ENCODE measurements at places on chromosomes 11 and 22.
A peak's percentile ranks its signal among the peaks of the same experiment; 100 is the strongest.

- DNase-seq, result peak; percentile 83
Measured at GRCh38 chr22:50306753-50307749, at the start of gene PLXNB2. PLXNB2 (minus strand) TSS chr22:50307646; CDS start chr22:50290584, 17,062 bp downstream.

GRCh38 chr11:62854013-62854824, 14.8 kb upstream of the WDR74 start:
- no peak for DNase-seq

GRCh38 chr11:12439615-12440014, 62.2 kb downstream of the PARVA start:
- no peak for DNase-seq

DNA sequence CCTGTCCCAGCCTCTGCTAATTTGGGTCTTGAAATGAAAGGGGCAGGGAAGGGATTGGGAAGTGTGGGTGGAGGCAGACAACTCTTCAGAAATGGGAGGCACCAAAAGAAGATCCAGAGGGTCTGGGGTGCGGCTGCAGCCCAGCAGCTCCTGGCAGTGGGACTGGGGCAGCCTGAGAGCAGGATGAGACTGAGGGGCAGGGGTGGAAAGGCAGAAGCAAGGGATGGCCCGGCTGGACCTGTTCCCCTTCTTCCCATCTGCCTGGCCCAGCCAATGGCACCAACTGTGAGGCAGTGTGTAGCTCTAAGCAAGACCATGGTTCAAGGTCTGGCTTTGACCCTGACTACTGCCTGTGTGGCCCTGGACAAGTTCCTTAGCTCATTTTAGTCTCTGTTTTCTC, 160.4 kb downstream of the ENTHD1 start:
- no peak for DNase-seq

DNA sequence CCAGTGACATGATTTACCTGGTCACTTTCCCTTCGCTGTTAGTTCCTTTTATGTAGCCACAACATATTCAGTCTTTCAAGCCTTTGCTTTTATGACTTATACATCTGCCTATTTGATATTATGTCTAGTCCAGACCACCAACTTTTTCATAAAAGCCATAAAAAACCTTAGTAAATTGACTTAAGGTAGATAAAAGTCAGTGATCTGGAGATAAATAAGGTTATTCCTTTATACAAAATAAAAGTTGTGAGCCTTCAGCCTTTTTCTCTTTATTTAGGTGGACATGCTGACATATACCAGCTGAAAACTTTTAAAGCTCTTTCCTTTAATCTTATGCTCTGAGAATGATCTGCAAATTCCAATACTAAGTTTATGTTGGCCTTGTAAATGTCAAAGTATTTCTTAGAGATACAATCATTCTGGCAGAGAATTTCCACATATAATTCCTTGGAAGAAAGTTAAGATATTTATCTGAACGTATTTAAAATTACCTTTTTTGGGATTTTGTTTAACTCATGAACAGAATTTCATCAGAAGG, 690.4 kb upstream of the CHORDC1 start:
- no peak for DNase-seq

DNA sequence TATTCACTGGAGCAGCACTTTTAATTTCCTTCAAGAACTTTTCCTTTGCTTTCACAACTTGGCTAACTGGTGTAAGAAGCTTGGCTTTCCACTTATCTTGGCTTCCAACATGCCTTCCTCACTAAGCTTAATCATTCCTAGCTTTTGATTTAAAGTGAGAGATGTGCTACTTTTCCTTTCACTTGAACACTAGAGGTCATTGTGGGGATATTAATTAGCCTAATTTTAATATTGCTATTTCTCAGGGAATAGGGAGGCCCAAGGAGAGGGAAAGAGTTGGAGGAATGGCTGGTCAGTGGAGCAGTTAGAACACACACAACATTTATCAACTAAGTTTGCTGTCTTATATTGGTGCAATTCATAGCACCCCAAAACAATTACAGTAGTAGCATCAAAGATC, 24.6 kb upstream of the CCDC90B start:
- DNase-seq, result no peak

- no peak for DNase-seq
Measured at GRCh38 chr11:31814176-31814868, 3.2 kb upstream of the PAX6 start.

GRCh38 chr11:129894278-129895125, 876 bp downstream of the NFRKB start:
- DNase-seq, result peak; percentile 49

GRCh38 chr11:44424841-44425240, 114.9 kb upstream of the ALX4 start:
- no peak for DNase-seq

- DNase-seq, result no peak
Measured at GRCh38 chr11:122627745-122628144, 27.8 kb upstream of the UBASH3B start.

DNA sequence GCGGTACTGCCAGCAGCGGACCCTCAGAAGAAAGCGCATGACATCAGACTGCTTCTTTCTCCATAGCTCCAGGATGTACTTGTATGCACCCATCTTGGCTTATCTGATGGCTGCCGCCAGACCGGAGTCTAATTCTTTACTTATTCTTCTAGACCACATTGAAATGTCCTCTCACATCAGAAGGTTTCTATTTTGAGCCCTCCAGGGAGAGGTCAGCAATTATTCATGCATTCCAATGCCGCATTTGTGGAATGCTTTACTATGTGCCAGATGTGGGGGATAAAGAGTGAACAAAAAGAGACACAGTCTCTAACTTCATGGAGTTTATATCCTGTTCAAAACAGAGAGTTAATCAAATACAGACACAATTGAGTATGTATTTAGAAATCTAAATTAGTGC, 230.1 kb downstream of the MIAT start:
- DNase-seq, result no peak

DNA sequence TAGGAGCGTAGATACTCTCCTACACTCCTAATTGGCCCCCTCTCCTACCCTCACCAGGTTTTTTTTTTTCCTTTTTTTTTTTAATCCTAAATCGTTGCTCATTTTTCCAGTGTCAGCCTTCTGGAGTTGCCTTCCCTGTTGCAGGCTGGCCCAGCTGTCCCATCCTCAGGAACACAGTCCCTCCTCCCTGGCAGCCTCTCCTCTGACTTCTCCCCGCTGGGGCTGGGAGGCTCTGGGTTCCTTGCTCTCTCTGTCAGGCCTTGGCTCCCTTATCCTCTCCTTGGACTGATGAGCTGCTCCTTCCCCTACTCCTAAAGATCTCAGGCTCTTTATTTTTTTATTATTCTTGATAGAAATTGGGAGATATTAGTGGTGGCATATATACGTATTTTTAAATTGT, 62.2 kb downstream of the PKNOX2 start:
- DNase-seq, result no peak

- peak; percentile 13 for DNase-seq
Measured at GRCh38 chr11:130370845-130371590, 56.3 kb upstream of the ZBTB44 start.

DNA sequence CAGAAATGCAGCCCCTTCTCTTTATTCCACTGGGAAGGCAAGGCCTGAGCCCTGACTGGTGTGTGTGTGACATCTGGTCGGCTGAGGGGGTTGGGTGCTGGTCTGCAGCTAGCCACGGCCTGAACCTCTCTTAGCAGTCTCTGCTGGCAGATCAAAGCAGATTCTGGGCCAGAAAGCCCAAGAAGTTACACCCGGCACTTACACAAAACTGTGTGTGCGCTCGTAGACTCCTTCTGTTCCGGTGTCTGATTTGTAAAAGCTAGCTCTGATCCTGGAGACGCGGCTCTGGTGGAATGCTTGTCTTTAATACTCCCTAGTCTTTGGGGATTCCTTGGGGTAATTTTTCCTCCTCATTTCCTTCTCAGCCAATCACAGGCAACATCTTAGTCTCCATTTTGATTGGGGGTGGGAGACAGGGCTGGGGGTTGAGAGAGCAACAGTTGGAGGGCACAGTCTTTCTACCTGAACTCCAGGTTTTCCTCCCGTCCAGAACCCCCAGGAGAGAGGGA, 5.5 kb downstream of the PKNOX2 start:
- no peak for DNase-seq

GRCh38 chr11:32939046-32939445, 46.4 kb downstream of the QSER1 start:
- DNase-seq, result no peak

GRCh38 chr11:46421257-46421880, 29.8 kb upstream of the CHRM4 start:
- DNase-seq, result no peak

DNA sequence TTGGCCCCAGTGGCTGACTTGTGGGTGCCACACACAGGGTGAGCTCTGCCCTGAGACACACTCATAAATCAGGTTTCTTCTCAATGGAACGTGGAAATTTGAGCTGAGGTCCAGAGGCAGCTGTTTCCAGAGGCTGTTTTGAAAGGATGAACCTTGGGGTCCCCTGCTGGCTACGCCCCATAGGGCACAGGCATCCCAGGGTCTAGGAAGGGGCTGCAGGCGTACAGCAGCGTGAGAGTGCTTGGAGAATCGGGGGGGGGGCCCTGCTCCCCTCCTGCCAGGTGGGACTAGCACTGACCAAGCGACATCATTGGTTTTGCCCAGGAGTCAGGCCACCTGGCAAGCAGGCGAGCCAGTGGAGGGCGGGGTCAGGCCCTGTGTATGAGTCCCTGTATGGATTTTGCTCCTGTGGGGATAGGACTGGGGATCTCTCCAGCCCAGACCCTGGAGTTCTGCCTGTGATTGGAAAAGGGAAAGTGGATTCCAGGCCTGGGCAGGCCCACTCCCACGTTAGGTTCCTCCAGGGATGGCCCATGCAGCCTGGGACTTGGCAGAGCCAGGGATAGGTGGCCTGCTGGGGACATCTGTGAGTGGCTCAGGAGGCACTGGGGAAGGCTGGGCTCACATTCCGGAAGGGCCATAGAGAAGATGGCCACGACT, 61.0 kb downstream of the FBXO7 start:
- no peak for DNase-seq

- DNase-seq, result no peak
Measured at GRCh38 chr11:61728940-61729219, 23.6 kb upstream of the MYRF start.

- DNase-seq, result no peak
Measured at GRCh38 chr22:22125579-22126468, 118.8 kb upstream of the VPREB1 start.

DNA sequence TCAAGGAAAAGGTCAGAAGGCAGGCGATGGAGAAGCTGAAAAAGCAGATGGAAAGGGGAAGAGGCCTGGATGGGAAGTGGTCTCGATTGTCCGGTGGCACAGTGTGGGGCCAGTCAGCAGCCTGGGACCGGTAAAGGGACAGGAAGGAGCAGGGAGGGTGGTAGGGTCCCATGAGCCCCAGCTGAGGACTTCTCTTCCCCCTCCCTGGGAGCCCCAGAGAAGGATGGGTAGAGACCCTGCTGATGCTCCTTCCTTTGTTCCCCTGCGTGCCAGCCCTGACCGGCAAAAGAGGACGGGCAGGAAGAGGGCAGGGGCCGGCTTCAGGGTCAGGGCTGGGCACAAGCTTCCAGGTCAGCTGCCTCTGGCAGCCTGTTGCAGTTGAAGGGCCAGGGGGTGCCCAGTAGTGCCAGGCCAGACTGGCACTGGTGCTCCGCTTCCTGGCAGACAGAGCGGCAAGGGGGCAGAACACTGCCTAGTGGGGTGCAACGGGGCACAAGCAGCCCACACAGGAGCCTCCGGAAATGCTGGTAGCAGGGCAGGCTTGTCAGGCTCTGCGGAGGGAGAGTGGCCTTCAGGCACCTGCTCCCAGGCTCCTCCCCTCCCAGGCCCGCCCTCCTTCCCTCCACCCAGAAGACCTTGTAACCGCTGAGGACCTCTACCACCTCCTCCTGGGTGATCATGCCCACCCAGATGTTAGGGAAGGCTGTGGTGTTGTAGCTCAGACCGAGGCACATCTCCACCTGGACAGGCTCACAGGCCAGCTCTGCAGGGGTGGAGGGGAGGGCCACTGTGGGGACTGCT, 739 bp upstream of the C1QTNF5 start:
- DNase-seq, result no peak

GRCh38 chr22:23827351-23827995, 11.3 kb downstream of the DERL3 start:
- no peak for DNase-seq

DNA sequence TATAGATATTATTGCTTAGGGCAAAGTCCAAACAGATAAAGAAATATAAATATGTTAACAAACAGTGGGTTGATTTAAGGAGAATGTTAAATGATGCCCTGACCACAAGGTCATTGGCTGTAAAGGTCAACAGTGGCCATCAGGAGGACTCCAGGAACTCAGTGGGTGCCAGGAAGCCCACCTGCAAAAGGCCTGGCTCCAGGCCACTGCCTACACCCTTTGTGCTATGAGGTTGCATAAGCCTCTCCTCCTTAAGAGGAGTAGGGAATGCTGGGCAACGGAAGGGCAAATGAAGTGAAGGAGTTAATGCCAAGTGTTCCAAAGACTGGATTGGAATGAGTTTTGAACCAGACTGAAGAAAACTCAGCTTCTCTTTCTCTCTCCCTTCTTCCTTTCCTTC, 73.3 kb upstream of the ALX4 start:
- no peak for DNase-seq

DNA sequence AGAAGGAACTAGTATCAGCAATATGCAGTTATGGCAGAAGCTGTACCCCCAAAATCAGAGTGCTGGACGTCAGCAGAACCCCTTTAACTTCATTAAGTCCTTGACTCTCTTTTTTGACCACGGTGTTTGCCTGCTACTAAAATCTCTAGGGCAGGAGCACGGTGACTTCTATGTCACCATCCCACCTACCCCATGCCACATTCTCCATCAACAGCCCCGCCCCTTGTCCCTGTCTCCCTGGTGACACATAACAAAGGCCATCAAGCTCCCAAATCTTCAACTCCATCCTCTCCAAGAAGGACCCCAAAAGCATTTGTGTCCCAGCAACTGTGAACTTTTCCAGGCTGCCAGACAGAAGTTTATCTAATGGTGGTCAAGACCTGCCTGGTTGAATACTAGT, 894 bp downstream of the ADA2 start:
- no peak for DNase-seq

DNA sequence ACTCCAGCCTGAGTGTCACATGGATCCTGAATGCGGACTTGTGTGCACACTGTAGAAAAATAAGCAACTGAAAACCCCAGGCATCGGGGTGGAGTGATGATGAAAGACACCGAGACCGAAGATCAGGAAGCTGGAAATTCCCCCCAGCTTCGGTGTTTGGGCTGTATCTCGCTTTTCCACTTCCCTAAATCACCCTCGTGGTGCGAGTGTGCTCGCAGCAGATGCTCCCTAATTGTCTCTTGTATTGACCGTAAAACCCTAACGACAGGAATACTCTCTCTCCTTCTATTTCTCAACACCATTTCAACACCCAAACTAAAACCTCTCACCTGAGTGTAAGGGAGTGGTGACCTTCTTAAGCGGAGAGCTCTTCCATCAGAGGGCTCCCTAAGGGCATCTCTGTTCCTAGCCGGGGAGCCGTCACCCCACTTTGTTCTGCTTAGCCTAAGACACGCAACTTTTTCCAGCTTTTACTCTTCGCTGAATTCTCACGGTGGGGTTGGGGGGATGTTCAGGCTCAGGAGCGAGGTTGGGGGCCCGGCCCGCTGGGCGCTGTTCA, 635 bp upstream of the GRK3 start:
- DNase-seq, result peak; percentile 62

- DNase-seq, result no peak
Measured at GRCh38 chr11:84671325-84671999, 955.7 kb downstream of the DLG2 start.
